Stimulated activated CD8-positive, alpha-beta memory T cell treated with anti-CD3 and anti-CD28 coated beads, Interleukin-2, amount 100 ng/mL, for 1 hour (primary cell): ENCODE measurements at places on chromosomes 7 and 10.

DNA sequence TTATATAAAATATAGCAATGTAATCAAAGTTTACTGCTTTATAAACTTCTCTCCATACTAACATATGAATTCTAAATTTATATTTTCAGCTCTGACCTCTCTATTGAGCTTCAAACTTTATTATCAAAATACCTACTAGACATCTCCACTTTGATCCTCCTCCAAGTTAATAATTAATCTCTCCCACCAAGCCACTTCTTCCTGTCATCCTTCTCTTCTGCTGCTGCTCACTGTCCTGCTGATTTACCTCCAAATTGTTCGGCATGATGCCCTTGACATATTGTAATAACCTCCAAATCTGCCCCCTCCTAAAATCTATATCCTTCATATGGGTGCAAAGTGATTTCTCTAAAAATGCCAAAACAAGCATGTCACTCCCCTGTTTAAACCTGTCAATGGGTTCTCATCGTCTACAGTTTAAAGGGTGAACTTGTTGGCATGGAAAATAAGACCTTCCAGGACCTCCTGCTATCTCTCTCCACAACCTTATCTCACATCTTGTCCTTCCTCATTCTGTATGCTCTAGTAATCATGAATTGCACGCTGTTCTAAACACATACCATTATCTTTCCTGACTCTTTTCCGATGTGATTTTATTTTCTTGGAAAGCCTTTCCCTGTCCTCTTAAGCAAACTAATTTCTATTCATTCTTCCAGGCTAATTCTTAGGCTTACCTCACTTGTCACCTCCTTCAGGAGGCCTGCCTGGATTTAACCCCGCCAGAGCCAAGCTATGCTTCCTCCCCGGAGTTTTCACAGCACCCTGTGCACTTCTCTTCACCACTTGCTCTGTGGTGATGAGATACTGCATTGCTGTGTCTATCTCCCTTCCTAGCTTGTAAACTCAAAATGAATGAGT, 52.1 kb upstream of the STK17A start:
- DNase-seq = no peak

- DNase-seq = no peak
Measured at GRCh38 chr7:125618516-125618915, 688.9 kb upstream of the POT1 start.

GRCh38 chr10:113283189-113283588, 269.7 kb upstream of the HABP2 start:
- no peak for DNase-seq

- no peak for DNase-seq
Measured at GRCh38 chr7:107969856-107970255, 33.1 kb downstream of the LAMB1 start.

GRCh38 chr10:132071667-132072066, 5.9 kb downstream of the JAKMIP3 start:
- no peak for DNase-seq

DNA sequence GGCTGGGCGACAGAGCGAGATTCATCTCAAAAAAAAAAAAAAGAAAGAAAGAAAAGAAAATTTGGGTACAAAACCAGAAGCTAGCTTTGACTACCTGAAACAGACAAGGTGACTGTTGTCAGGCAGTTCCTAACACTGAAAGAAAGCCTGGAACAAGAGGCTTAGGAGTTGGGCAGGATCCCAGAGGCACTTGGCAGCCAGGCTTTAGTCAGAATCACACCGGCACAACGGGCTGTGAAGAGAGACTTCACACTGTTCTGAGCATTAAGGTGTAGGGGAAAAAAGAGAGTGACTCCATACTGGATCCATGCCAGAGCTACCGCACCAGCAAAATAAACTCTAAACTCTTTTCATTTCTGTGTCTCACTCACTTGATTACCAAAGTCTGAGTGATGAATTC, 130.8 kb downstream of the ZNF467 start:
- no peak for DNase-seq

GRCh38 chr7:129298268-129298893, 73.6 kb downstream of the AHCYL2 start:
- DNase-seq = peak; percentile 5

GRCh38 chr7:34835901-34836600, 178.0 kb downstream of the NPSR1 start:
- DNase-seq = no peak

DNA sequence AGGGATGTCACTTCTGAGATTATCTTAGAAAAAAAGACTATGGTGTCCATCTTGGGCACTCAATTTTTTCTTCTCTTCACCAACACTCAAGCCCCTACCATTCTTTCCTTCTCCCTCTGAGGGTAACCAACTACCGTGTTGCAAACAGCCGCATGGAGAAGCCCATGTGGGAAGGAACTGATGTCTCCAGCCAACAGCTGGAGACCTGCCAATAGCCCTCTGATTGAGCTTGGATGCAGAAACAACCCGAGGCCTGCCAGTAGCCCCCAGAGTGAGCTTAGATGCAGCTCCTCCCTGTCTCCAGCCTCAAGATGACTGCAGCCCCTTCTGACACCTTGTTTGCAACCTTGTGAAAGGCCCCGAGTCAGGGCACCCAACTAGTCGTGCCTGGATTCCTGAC, 36.4 kb upstream of the CHCHD3 start:
- no peak for DNase-seq

GRCh38 chr10:72176701-72177100, 39.1 kb upstream of the ANAPC16 start:
- no peak for DNase-seq

DNA sequence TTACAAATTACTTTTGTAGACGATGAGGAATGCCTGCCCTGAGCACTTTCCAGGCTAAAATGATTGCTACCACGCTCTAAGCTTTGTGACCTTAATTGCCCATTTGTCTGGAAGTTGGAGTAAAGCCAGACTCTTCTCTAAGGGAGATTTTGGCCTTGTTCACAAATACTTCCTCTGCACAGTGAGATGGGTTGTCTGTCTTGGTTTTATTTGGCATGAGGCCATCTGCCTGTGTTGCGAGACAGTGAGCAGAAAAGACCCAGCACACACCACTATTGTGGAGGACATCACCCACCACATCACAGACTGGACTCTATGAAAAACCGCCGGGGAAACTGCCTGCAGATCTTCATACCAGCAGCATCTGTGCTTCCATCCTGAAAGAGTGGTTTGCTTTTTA, 138.4 kb downstream of the BICC1 start:
- DNase-seq = no peak

DNA sequence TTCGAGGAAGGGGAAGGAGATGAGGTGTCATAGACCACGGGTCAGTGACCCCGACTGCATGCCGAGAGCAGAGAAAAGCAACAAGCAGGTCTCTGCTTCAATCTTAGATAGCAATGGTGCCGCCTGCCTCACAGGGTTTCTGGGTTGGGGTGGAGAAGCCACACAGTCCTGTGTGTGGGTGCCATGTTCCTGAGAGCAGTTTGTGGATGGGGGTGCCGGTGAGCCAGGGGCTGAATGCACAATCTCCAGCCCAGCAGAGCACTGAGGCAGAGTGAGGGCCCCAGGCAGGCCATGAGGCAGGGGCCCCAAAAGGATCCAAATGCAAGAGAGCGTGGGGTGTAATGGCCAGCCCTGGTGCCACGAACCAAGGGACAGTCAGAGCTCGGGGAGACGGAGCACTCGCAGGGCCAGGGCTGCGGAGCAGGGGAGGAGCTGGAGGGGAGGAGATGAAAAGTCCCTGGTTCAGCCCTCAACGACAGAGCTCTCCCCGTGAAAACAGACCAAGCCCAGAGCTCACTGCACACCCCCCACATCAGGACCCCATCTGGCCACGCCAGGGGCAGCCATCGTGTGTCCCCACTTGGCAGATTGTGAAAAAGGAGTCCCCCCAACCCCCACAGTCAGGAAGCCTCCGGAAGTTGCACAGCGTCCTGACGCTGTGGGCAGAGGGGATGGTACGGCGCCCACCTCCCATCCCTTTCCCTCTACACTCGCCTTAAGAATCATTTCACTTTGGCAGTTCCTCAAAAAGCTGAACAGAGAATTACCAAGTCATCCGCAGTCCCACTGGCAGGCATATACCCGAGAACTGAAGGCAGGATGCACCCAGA, 19.9 kb downstream of the WDR86 start:
- no peak for DNase-seq

- no peak for DNase-seq
Measured at GRCh38 chr10:44973323-44974081, 5.1 kb downstream of the DEPP1 start.

GRCh38 chr7:102432442-102433218, 745 bp upstream of the ORAI2 start:
- DNase-seq = no peak

DNA sequence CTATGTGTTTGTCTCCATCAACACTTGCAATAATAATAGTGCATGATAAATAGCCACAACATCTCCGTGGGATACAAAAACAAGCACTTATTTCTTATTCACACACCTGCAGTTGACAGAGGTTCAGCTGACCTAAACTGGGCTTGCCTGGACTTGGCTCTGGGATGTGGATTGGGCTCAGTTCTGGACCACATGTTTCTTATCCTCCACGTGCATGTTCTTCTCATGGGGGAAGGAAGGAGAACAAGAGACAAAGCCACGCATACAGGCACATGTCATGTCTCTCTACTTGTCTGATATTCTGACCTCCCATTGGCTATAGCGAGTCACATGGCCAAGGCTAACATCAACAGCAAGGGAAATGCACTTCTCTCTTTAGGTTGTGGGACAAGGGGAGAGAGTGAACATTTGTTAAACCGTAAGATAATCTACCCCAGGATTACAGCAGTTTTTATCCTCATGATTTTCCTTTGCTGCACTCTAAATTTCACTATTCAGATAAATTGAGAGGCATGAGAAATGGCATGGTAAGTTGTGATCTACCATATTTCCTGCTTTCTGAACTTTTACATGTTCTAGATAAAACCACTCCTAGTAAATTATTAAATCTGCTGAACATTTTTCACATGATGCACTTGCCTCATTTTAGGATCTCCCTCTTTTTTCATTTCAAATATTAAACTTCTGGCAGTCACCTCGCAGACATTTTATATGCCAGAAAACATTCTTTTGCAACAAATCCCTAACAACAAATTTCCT, 33.7 kb downstream of the CFAP58 start:
- DNase-seq = no peak

DNA sequence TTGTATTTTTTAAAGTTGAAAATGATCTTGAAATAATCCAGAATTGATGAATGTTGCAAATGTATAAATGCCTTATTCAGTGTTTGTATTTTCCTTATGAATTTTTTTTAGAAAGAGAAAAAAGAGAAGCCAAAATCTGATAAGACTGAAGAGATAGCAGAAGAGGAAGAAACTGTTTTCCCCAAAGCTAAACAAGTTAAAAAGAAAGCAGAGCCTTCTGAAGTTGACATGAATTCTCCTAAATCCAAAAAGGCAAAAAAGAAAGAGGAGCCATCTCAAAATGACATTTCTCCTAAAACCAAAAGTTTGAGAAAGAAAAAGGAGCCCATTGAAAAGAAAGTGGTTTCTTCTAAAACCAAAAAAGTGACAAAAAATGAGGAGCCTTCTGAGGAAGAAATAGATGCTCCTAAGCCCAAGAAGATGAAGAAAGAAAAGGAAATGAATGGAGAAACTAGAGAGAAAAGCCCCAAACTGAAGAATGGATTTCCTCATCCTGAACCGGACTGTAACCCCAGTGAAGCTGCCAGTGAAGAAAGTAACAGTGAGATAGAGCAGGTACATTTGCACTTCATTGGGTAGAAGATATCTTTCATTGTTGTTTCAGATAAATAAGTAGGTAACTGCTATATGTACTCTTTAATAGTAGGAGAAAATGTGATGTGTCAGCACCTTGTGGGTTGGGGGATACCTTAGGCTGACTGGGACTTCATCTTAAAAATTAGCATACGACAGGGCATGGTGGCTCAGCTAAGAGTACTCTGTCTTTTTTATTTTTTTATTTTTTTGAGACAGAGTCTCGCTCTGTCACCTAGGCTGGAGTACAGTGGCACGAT, 3.9 kb downstream of the DDX21 start:
- no peak for DNase-seq
